ENCODE measurements at places on chromosomes 16 and 17. TPM values are rescaled to one million over a fixed set of nuclear protein-coding genes. Genes with fewer than 3 reads are reported as not detected.

Gene KCTD19
- 1.4 TPM for total RNA-seq

GRCh38 chr17:15303851-15304250 lies 37.5 kb downstream of the TEKT3 start:
- no peak for DNase-seq

Gene MPHOSPH6
- total RNA-seq, result 46.0 TPM

- no peak for DNase-seq
These were observed 14.0 kb upstream of the MPRIP start for GRCh38 chr17:17028059-17028877.

GRCh38 chr16:280552-280951 lies at the start of gene ARHGDIG:
ARHGDIG (plus strand) TSS chr16:280591; CDS start chr16:280681, 90 bp downstream.
- no peak for DNase-seq

DNA sequence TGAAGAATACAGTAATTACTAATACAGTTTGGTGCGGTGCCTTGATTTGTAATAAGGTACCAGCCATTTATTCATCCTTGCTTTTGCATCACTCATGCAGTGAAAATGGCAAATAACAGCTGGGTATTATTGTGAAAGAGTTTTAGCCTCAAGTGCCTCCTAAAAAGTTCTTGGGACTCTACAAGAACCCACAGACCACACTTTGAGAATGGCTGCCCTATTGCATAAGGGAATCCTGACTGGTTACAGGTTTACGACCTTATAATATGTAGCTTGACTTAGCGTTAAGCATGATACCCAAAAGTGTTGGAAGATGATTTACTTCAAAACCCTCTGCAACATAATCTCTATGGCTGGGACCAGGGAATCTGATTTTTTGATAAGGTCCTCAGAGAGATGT lies 4.2 kb downstream of the MYH13 start:
- no peak for DNase-seq

DNA sequence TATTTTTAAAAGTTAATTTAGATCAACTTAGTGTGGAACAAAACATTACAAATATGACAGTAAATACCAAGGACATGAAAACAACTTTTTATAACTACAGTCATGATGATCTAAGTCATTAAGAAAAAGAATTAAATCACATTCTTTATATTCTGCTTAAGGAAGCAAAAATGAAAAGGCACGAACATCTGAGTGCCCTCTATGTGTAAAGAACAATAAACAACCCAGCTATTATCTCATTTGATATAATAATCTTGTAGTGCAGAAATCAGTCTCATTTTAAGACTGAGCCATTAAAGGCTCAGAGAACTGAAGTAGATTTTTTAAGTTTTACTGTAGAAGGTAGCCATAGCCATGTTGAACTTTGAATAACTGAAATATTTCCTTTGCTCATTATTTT lies 13.4 kb downstream of the MYO1D start:
- DNase-seq, result no peak

- no peak for DNase-seq
These were observed 5.7 kb downstream of the IRX5 start for GRCh38 chr16:54936201-54936978.

- DNase-seq, result no peak
These were observed 21.3 kb downstream of the DNAH17 start for GRCh38 chr17:78555746-78556401.

DNA sequence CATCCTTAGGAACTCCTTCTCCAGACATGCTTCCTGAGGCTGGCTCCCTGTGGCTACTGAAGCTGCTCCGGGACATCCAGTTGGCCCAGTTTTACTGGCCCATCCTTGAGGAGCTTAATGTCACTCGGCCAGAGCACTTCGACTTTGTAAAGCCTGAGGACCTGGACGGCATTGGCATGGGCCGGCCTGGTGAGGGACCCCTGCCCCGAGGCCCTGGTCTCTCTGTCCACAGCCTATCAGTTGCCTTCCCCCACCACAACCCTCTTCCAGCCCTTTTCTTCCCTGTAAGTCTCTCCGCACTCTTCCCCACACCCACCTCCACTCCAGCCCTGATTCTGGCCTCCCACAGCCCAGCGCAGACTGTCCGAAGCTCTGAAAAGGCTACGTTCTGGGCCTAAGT lies 2.0 kb downstream of the TNK1 start:
- DNase-seq, result no peak

GRCh38 chr17:55466671-55467070 lies 44.6 kb downstream of the SMIM36 start:
- DNase-seq, result peak; percentile 53

GRCh38 chr17:59425085-59425931 lies 93.9 kb downstream of the YPEL2 start:
- DNase-seq, result no peak

Gene TNFRSF17
- total RNA-seq, result 38.8 TPM

DNA sequence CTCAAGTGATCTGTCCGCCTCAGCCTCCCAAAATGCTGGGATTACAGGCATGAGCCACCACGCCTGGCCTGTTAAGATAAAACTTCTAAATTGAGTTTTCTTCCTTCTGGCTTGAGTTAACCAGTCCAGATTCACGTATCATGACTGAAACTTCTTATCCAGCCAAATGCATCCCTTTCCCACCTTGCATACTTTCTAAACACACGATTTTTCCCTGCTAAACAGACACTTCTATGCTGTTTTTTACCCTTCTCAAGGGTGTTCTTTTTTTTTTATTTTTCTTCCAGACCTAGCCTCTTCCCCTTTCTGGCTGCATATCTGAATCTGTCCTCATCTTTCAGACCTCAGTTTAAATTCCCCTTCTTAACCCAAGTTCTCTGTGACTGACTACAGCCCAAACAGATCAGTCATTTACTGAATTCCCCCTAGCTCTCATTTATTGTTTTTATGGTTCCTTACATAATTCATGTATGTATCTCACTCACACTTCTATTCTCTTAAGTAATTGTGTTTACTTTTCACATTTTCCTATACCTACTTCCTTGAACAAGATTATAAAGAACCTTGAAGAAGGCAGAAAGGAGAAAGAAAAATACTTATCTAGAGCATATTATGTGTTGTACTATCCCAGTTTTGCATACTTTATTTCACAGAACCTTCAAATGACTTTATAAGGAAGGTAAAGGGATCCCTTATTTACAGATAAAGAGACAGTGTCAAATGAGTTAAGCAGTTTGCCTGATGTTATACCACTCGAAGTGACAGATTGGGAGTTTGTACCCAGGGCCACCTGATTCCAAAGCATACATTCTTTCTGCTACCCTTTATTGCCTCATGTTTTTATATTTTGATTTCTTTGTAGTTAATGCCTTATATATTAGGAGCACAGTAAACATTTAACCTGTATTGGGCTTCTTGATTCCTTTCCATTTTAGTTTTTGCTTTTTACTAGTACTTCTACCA lies 5.2 kb downstream of the EVI2B start:
- no peak for DNase-seq

Gene CIITA
- 101 TPM for total RNA-seq

GRCh38 chr16:88003316-88003715 lies 52.1 kb downstream of the BANP start:
- DNase-seq, result no peak

- DNase-seq, result peak; percentile 75
These were observed 939 bp upstream of the WDR90 start for GRCh38 chr16:648071-648780.

- DNase-seq, result no peak
These were observed 128.1 kb upstream of the HS3ST4 start for GRCh38 chr16:25563700-25564099.

- DNase-seq, result no peak
These were observed 5.3 kb upstream of the HAS3 start for GRCh38 chr16:69100071-69100691.

DNA sequence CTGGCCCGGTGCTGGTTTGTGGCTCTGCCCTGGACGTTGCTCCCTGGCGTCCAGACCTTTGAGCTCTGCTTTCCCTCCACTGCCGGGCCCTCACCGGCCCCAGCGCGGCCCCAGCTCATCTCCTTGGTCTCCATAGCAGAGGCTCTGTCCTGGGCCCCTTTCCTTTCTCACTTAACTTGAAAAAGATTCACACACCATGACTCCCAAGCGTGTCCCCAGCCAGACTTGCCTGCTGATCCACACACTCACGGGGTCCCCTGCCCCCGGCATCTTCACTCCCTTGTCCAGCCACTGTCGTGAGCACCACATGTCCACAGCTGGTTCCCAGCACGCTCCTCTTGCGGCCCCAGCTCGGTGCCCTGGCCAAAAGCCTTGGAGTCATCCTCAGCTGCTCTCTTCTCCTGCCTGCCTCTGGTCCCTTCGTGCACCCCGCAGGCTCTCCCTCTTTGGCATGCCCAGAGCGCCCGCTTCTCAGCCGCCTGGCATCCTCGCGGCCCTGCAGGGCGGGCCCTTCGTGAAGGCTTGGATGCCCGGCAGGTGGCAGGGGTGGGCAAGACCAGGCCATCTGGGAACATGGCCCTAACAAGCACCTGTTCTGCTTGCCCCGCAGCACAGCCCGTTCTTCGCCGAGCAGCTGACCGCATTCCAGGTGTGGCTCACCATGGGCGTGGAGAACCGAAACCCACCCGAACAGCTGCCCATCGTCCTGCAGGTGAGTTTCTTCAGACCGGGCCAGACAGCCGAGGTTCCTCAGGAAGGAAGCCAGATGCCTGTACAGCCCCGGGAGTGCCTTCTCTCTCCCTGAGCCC lies 145.6 kb upstream of the CHMP6 start:
- DNase-seq, result peak; percentile 91

DNA sequence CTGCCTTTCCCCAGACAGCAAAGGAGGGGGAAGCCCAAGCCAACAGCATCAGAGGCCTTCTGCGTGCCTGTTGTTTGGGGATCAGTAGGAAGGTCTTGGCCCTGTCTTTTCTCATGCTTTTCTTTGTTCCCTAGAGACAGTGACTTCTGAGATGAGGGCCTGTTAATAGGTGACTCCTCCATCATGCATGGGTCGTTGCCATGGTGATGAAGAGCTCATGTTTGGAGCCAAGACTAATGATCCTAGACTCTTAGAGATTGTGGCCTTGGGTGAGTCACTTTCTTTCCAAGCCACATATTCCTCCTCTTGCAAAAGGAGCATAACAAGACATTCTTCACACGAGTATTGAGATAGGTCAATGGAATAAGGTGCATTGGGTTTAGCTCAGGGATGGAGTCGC lies 201.1 kb upstream of the ASIC2 start:
- DNase-seq, result no peak

Gene CARHSP1
- total RNA-seq, result 156 TPM

DNA sequence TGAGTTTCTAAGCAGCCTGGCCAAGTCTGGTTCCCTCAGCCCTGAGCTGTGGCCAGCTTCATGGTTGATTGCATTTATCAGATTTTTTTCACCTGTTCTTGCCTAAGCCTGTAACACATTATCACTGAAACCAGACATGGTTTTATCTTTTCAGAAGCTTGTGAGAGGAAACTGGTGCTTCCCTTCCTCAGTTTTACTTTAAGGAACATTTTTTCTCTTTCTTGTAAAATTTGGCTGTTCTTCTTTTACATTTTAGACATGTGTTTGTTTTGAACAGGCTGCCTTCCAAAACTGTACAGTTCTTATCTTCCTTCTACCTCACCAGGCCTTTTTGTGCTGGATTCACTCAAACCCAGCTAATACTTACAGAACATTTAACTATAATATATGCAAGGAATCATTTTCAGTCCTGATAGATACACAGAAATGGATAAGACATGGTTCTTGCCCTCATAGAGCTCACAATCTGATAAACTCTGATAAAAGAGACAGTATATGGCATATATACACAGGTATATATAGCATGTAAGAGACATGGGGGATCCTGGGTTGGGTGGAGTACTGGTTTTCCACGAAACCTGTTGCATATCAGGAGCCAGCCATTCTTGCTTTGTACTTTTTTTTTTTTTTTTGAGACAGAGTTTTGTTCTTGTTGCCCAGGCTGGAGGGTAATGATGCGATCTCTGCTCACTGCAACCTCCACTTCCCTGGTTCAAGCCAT lies 44.5 kb downstream of the ZNRF1 start:
- DNase-seq, result no peak

GRCh38 chr17:15456972-15457722 lies 10.3 kb downstream of the CDRT4 start:
- no peak for DNase-seq

DNA sequence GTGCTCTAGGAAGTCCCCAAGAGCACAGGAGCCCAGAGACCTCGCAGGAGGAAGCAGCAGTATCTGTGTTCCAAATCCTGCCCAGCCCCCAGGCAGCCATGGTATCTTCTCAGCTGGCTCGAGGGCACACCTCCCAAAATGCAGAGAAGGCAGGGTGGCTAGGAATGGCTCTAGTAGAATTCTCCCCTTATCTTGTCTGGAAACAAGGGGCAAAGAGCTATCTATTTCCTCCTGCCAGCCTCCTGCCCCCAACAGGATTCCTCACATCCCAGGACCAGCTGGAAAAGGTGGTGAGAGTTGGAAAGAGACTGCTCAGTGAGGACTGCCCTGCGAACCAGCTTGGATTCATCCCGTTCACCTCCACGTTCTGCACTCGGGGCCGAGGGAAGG lies 8.6 kb upstream of the TSPOAP1 start:
- DNase-seq, result peak; percentile 81

GRCh38 chr16:4273858-4274311 lies 1.1 kb upstream of the TFAP4 start:
- peak; percentile 75 for DNase-seq

DNA sequence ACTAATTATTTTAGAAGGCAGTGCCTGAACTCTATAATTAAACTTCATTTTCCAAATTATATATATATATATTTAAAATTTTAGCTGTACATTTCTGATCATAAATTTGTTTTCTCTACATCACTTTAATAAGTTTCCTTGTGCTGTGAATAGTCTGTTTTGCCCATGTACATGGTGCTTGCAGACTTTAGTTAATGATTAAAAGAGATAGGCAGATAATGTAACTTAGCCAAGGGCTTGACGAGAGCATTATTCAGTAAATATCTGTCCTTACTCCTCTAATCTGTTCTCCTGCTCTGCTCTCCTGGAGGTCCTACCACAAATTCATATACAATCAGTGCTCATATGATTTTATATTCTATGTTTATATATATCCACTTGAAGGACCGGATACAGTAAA lies 595.2 kb upstream of the KIF2B start:
- no peak for DNase-seq

Gene GNGT2
- total RNA-seq, result 32.6 TPM

Gene CCDC200
- total RNA-seq, result not detected

GRCh38 chr16:48608871-48609651 lies 919 bp downstream of the N4BP1 start:
- DNase-seq, result peak; percentile 40

Gene ATP1B2
- not detected for total RNA-seq

DNA sequence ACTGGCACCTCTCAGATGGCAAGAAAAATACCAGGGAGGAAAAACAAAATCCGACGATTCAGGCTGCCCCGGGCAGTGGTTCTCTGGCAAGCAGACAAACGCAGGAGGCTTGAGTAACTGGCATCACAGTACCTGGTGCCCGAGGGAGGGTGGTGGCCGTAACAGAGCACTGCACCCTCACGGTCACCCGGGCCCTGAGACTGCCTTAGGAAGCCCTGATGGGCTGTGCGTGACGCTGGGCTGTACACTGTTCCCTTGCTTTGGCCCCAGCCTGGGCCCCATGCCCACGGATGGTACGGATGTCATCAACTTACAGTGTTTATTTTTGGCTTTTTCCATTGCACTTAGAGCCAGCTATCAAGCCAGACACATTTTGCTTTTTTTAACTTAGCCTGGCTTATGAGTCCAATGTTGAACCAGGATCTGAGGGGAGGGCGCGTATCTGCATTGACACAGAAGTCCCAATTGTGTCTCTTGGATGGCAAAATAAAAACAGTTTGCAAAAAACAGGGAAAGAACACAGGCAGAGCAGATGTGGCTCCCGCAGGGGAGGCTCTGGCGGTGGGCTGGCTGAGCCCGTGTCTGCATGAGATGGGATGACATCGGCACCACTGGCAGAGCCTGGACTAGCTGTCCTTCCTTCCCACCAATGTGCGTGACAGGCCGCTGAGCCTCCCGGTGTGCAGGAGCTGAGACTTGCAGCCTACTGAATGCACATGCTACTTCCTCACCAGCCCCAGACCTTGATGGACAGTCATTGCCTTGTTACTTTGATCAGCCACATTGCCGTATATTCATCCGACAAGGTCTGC lies 287.7 kb downstream of the FOXL1 start:
- no peak for DNase-seq

All from OCI-LY7 (cell line).